ENCODE measurements at places on chromosomes 6 and 20.

DNA sequence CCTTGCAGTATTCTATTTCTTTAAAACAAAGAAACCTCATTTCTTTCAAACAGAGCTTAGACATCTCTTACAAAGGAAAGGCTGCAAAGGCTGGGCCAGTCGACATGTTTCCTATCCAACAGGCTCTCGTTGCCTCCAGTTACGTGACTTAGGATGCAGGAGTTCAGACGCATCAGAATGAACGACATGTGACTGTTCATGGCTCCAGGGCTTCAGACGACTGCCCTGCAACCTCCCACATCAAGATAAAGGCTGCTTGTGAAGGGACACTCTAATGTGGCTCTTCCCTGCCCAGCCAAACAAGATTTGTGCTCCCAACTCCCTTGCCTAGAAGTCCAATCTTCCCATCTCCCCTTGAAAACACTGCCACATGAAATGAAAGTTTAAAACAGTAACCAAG lies 14.3 kb upstream of the NEDD9 start:
- DNase-seq, result no peak

GRCh38 chr6:74925683-74926082 lies 280.2 kb downstream of the COL12A1 start:
- no peak for DNase-seq

GRCh38 chr6:20472748-20473147 lies 61.5 kb upstream of the CDKAL1 start:
- DNase-seq, result no peak

DNA sequence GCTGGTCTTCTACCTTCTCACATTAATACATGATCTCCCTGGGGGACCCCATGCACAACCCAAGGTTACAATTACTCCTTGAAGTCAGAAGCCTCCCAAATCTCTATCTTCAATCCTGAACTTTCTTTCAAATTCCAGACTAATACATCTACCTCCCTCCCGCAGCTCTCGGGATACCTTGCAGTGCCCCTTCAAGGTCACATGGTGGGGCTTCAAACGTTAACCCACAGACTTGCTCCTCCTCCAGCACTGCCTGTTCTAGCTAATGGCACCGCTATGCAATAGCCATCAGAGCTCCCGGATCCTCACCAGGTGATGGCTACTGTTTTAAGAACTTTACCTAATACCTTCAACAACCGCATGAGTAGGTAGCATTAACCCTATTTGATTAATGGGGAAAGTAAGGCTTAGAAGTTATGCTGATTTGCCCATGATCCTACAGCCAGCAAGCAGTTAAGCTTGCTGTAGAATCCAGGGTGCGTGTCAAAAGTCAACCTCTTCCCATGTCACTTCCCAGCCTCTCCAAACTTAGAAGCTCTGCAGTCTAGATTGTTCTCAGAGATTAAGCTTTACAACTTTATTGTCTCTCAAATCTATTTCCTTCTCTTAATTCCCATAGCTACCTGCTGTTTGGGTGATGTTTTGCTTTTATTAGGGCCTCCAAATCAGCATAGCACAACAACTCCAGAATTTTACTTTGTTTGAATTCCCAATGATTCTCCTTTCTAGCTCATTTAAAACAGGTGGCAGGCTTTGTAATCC lies 44.7 kb downstream of the PLAGL1 start:
- DNase-seq, result no peak

- no peak for DNase-seq
Measured at GRCh38 chr6:159074120-159074684, 29.4 kb upstream of the TAGAP start.

GRCh38 chr20:14334306-14334930 lies 3.0 kb downstream of the FLRT3 start:
- DNase-seq, result peak; percentile 16
